ENCODE measurements at places on chromosomes 3 and 15.

- no peak for DNase-seq
Observed at GRCh38 chr15:83287541-83288027, 3.1 kb upstream of the BNC1 start.

DNA sequence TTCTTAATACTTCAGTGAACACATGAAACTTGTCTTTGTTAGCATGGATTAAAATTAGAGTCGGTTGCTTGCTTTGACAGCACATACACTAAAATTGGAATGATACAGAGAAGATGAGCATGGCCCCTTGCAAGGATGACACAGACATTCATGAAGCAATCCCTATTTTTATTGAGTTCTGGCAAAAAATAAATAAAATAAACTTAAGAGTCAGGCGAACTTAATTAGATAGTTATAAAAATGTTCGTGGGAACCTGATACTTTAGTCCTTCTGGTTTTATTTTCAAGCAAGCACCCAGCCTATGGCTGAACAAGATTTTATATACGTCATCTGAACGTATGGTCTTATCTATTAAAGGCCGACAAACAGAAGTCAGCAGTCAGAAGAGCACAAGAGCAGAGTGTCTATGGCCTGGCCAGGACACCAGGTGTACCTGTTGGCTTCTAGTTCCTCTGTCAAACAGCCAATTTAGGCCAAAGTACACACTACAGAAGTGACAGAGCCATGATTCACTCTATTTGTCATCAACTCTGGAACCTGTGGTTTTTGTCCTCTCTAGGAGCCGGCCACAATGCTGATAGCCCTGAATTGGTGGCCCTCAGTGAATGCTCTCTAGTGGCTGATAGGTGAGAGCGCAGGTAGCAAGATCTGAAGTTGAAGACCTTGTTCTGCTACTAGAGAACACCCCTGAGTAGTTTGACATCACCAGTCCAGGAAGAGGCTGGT, 64.3 kb downstream of the LEO1 start:
- peak; percentile 6 for DNase-seq

DNA sequence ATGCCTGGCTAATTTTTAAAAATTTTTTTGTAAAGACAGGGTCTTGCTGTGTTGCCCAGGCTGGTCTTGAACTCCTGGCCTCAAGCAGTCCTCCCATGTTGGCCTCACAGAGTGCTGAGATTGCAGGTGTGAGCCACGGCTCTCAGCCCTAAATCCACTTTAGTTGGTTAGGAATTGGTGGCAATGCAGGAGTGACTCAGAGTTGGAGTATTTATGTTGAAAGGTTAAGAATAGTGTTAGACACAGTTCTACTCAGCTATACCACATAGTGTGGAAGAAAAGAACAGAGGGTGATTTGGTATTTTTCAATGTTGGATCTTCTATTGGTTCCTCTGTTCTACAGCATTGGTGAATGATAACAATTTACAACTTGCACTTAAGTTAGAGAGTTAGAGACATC, 7.6 kb downstream of the ZNF639 start:
- no peak for DNase-seq

GRCh38 chr3:40053663-40054062, 244.3 kb downstream of the MYRIP start:
- DNase-seq, result no peak

DNA sequence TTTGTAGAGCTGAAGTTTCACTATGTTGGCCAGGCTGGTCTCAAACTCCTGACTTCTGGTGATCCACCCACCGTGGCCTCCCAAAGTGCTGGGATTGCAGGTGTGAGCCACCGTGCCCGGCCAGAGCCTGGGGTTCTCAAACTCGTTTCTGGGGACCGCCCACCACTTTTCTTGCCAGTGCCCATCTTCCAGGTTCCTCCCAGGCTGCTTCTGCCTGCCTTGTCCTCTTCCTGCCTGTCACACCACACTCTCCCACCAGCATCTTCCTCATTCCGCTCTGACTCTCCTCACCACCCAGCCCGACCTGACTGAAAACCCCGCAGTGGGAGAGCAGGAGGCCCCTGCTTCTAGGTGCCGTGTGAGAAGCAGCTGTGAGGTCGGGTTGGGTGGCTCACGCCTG, 3.1 kb upstream of the DYNLT2B start:
- DNase-seq, result no peak

DNA sequence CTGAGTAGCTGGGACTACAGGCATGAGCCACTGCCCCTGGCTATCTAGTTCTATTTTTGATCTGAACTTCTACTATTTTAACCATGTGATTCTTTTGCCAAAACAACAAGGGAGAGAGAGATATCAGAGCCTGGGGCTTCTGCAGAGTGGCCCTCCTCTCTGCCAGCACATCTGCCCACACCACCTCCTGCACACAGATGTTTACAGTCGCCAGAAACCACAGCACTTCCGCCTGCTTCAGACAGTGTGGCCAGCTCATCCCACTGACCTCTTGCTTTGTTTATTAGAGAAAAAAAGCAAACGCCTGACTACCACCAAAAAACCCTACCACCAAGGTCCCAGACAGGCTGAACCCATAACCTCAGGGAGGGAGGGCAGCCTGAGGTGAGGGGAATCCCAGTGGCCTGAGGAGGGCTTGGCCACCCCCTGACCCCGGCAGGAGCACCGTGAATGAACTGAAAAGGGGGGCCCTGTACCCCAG, 85.9 kb upstream of the ABHD2 start:
- peak; percentile 30 for DNase-seq

- peak; percentile 11 for DNase-seq
Observed at GRCh38 chr15:38554354-38554753, 10.3 kb downstream of the RASGRP1 start.

GRCh38 chr15:66803182-66803729, 101.2 kb downstream of the SMAD6 start:
- no peak for DNase-seq

DNA sequence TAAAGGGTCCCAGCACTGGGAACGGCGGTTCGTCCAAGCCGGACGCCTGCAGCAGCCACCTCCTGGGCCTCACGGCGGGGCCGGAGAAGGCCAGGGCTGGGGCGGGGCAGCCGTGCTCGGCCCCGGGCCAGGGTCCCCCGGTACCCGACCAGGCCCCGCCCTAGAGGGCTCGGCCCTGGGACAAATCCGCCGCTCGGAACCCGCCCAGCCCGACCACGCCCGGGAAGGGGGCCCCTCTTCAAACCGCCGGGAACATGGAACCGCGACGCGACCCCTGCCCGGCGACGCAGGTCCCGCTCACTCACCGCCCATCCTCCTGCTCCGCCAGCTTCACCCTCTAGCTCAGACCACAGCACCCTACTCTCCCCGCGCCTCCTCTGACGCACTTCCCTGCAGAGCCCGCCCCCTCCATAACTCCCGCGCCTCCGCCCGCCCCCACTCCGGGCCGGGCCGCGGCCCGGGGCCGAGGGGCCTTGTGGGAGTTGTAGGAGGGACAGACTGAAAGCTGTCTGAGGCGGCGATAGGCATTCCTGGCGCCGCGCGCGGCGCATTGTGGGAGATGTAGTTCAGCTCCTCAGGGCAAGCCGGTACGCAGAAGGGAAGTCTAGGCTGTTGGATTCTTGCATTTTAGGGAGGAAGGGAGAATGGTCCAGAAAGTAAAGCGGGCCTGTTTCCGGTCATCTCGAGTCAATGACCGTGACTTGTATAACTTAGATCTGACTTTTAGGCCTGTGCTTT, at the start of gene CLDND1:
CLDND1 (minus strand) TSS at position 359 of the 738 bp plus-strand sequence. CDS start 1,478 bp downstream, outside the sequence.
- peak; percentile 94 for DNase-seq

- DNase-seq, result no peak
Observed at GRCh38 chr3:52722491-52722890, 16.6 kb downstream of the SPCS1 start.

- DNase-seq, result no peak
Observed at GRCh38 chr3:30236011-30236410, 370.4 kb upstream of the TGFBR2 start.

- DNase-seq, result no peak
Observed at GRCh38 chr3:46574243-46574646, 8.1 kb upstream of the LRRC2 start.
